NCI-H2029 treated with DMSO at 0.1 percent for 48 hours (cell line): ENCODE measurements at places on chromosomes 6 and 20.

GRCh38 chr20:55375920-55376319, 629.4 kb downstream of the CBLN4 start:
- no peak for DNase-seq

DNA sequence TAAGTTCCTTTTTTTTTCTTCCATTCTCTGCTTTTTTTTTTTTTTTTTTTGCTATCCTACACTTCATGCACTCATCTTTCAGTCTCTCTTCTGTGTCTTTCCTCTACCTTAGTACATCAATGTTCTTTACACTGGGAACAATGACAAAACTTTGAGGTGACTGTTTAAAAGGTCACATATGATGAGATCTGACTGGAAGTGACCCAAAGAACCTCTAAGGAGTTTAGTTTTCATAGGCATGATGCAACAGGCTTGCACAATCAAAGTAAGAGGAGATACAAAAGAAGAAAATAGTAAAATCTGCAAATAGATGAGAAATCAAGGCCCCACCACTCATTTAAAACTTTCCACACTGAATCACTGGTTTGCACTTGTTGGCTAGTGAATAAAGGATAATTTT, 840.8 kb downstream of the TBC1D32 start:
- DNase-seq: no peak

GRCh38 chr20:24701668-24702067, 232.2 kb downstream of the SYNDIG1 start:
- no peak for DNase-seq

GRCh38 chr20:17902531-17903083, 66.0 kb downstream of the SNX5 start:
- no peak for DNase-seq

- no peak for DNase-seq
Observed at GRCh38 chr6:24630856-24631505, 15.0 kb downstream of the KIAA0319 start.

DNA sequence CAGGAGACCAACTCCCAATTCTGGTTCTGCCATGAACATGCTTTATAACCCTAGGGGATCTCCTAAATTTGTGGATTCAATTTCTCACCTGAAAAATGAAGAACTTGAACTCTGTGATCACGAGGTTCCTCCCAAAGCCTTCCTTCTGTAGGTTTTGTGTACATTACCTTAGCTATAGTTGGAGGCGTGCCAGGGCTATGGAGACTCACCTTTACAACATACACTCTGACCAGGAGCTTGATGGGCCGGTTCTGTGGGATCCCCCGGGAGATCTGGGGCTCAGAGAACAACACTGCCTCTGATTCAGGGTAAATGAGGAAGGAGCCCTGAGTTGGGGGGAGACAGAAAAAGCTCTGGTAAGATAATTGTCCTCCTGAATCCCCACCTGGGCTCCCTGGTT, 34.1 kb downstream of the ERGIC3 start:
- no peak for DNase-seq

GRCh38 chr6:136551103-136551502, 881 bp upstream of the MAP7 start:
- DNase-seq: no peak

GRCh38 chr6:143061597-143062385, 1.1 kb downstream of the AIG1 start:
- DNase-seq: no peak

DNA sequence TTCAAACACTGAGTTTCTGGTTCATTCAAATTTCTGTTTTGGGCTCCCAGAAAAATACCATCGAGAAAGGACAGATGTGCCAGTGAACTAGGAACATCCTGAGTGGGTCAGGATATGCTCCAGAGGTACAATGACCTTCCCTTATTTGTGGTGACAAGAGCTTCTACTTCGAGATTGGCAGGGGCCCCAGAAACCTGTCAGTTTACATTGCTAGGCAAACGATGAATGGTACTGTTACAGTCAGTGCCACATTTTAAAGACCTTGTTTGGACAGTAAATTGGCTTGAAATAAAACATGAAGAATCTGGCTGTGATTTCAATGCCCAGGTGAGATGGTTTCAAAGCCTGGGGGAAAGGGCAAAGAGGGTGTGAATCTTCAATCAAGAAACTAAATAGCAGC, 454.5 kb upstream of the ID4 start:
- peak; percentile 82 for DNase-seq

GRCh38 chr20:57351042-57351783, at the start of gene RAE1:
Gene RAE1 (plus strand): TSS chr20:57351255. CDS start chr20:57354039, 2,784 bp downstream.
- DNase-seq: peak; percentile 69

DNA sequence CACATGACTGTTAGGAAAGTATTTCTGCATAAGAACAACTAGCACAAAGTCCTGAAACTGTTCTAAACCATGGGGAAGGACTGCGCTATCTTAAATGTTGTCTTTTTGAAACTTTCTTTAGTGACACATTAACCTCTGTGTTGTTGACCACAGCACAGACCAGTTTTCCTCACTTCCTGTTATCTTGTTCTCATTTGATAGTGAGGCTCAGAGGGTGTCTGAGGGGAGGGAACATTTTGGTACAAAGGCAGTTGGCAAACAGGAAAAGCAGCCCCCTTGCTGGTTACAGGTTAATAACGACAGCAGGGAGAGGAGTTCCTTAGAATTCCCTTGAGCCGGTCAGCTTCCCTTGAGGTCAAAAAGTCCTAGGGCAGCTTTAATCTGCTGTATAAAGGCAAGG, 143.5 kb upstream of the BMP2 start:
- DNase-seq: no peak

- DNase-seq: no peak
Observed at GRCh38 chr20:36847009-36847709, 28.8 kb upstream of the TLDC2 start.

DNA sequence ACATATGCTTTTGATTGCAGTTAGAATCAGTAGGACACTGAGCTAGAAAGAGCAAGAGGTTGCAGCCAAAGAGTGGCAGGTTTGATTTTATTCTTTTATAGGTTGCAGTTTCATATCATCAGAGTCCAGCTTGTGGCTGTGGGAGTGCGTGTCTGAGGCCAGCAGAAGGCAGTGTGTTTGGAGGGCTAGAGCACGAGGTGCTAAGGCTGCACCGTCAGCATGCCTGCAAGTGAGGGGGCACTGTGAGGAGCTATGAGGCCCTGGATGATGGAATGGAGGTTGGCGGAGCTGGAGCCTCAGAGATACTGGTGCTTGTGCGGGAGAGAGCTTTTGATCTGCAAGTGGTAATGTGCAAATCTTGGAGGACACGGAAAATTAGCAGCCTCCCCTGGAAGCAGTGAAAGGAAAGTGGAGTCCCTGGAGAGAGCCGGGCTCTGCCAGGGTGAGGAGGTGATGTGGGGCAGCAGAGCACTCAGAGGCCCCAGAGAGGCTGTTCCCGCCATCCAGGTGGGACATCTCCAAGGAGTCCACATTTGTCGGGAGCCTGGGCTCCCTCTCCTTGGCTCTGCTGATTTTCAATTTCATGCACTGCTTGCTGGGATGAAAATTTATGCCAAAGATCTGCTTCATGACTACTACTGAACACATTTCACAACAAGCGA, 43.6 kb downstream of the PXDC1 start:
- no peak for DNase-seq

DNA sequence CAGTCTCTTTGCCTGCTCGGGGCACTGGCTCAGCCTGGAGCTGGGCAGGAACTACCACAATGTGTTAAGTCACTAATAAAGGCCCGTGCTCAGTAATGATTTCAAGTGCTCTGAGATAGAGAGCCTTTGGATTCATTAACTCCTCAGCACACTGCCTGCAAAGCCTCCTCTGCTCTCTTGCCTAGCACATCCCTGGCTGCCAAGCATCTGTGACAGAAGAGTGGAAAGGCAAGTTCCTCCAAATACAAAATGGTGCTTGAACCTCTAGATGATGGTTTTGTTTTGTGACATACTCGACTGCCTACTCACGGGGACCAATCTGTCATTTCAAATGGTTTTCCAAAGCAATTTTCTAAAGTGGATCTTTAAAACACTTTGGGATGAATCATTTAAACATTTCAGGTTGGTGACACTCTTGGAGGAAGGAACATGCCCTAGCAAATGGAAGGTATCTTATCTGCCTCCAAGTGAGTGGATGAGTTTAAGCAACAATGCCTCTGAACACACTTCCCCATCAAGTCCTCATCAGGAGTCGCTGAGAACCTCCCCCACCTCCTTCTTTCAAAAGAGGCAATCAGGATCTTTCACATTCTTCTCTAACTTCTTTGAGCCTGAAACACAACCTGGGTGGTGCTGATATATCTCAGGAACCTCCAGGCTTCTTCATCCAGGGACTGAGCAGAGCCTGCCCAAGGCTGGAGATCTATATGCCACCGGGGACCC, 35.8 kb downstream of the METTL24 start:
- DNase-seq: no peak

- DNase-seq: no peak
Observed at GRCh38 chr6:129631070-129631469, 78.9 kb downstream of the ARHGAP18 start.

DNA sequence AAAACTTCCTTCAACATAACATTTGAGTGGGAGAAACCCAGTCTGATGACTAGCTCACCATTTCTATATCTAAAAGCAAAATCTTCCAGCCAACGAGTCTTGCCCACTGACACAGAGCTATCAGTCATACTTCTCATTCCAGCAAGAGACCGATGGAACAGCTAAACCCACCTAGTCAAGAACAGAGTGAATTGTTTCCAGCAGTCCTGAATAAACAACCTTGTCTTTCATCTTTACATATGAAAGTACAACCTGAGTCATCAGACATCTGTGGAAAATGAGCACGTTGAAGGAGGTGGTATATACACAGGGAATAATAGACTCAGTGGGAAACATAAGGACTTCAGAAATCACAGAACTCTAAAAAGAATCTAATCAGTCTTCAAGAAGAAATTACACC, 23.8 kb downstream of the NRSN1 start:
- DNase-seq: no peak

- no peak for DNase-seq
Observed at GRCh38 chr6:131929976-131930375, 21.2 kb downstream of the CCN2 start.

DNA sequence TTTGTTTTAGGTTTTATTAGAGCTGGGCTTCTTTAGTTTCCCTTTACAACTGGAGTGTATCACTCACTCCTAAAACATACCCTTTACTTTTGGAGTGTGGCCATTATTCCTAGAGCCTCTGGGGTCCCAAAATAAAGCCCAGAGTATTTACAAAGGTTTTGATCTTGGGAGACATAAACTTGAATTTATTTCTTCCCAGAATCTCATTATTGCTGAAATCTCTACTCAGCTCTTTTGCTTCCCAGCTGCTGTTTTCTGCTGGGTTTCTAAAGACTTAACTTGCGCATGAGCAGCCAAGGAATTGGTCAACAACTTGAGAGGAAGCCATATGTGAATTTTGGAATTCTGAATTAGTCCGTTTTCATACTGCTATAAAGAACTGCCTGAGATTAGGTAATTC, 94.5 kb upstream of the NRSN1 start:
- DNase-seq: no peak

GRCh38 chr6:35552285-35552917, 39.7 kb upstream of the TULP1 start:
- DNase-seq: no peak

DNA sequence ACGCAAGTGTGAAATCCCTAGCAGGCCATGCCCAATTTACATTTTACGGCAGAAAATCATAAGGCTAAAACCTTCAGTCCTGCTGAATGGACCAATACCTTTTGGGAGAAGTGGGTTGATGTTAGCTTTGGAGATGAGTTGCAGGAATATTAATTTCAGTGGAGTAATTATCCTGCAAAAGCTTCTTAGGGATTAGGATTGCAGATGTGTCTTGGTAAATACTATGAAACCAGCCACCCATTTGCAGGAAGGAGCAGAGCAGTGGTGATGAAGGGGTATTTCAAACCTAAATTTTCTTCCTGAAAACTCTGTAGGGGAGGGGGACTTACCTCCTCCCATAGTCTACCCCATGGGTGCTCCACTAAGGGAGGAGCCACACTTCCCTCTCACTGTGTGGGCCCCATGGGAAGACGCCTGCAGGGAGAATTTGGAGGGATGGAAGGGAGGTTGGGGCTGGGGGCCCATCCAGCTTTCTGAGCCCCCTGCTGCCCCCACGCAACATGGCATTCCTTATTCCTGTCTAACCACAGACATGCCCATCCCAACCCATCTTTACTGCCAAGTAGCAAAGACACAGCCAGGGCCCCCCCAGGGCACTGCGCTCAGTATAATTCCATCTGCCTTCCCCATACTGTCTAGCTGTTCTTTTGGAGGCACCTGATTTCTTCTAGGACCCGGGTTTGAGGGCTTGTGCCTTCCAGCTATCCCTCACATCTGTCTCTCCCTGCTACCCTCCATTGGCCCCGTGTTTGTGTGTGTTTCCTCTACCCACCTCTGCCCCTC, 14.6 kb upstream of the UQCC2 start:
- no peak for DNase-seq

GRCh38 chr6:157461000-157461915, 80.3 kb downstream of the ZDHHC14 start:
- no peak for DNase-seq

GRCh38 chr6:130105996-130106704, 87.8 kb downstream of the L3MBTL3 start:
- DNase-seq: no peak

GRCh38 chr20:2809690-2810089, 5.1 kb upstream of the C20orf141 start:
- no peak for DNase-seq

DNA sequence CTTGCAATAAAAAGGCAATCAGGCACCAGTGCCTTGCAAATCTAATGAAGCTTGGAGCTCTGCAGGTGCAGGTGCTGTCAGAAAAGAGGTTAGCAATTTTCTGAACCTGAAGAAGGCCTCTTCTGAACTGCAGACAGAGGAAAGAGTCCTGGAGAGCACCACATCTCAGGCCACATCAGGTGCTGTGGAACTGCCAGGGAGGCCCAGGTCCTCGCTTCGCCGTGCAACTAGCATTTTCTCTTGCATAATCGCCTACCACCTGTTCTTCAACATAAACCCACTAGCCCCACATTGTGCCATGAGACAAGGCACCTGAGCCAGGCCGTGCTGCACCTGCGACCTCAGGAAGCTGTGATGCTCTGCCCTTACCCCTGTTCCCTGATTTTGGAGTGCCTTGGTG, 187.6 kb downstream of the DTNBP1 start:
- no peak for DNase-seq

- no peak for DNase-seq
Observed at GRCh38 chr20:34529742-34530141, 13.5 kb downstream of the DYNLRB1 start.

DNA sequence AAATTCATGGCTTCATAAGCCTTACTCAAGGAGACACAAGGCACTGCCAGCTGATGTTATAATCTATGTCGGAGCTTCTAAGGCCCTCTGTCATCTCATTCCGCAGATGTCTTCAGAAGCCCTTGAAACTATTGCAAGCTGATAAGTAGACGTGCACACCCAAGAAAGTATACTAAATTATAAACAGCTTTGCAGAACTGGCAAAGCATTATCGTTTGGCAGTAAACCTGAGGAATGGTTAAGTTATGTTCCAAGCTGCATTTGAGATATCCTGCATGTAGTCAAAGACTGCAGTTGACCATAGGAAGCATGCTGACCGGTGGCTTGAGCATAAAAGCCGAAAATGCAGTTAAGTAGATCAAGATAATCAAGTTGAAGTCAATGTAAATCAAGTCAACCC, 425.8 kb upstream of the SOX4 start:
- no peak for DNase-seq

GRCh38 chr6:49409951-49410542, 53.0 kb downstream of the MMUT start:
- peak; percentile 75 for DNase-seq

- no peak for DNase-seq
Observed at GRCh38 chr6:42406306-42407280, 45.1 kb downstream of the TRERF1 start.

GRCh38 chr6:90859056-90859455, 272.2 kb upstream of the MAP3K7 start:
- no peak for DNase-seq

- peak; percentile 73 for DNase-seq
Observed at GRCh38 chr6:24431045-24431451, 28.3 kb downstream of the MRS2 start.
